AG04450 (cell line): ENCODE measurements at places on chromosomes 11 and 22.

DNA sequence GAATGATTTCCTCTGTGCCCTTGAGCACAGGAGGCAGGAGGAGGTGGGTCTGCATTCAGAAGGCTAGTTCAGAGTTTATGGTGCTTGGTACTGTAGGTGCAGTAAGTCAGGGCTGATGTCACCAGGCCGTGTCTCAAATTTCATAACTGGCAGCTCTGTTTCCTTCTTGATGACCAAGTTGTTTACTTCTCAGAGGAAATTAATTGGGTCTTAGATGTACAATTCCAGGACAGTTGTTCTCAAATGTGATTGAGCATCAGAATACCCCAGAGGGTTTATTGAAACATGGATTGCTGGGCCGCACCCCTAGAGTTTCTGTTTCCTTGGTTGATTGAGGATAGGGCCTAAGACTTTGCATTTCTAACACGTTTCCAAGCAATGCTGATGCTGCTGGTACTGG is 6.2 kb downstream of the AMOTL1 start:
- no peak for DNase-seq

DNA sequence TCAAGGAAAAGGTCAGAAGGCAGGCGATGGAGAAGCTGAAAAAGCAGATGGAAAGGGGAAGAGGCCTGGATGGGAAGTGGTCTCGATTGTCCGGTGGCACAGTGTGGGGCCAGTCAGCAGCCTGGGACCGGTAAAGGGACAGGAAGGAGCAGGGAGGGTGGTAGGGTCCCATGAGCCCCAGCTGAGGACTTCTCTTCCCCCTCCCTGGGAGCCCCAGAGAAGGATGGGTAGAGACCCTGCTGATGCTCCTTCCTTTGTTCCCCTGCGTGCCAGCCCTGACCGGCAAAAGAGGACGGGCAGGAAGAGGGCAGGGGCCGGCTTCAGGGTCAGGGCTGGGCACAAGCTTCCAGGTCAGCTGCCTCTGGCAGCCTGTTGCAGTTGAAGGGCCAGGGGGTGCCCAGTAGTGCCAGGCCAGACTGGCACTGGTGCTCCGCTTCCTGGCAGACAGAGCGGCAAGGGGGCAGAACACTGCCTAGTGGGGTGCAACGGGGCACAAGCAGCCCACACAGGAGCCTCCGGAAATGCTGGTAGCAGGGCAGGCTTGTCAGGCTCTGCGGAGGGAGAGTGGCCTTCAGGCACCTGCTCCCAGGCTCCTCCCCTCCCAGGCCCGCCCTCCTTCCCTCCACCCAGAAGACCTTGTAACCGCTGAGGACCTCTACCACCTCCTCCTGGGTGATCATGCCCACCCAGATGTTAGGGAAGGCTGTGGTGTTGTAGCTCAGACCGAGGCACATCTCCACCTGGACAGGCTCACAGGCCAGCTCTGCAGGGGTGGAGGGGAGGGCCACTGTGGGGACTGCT is 739 bp upstream of the C1QTNF5 start:
- no peak for DNase-seq

- no peak for DNase-seq
Measured at GRCh38 chr11:74004759-74005615, 3.9 kb downstream of the UCP3 start.

DNA sequence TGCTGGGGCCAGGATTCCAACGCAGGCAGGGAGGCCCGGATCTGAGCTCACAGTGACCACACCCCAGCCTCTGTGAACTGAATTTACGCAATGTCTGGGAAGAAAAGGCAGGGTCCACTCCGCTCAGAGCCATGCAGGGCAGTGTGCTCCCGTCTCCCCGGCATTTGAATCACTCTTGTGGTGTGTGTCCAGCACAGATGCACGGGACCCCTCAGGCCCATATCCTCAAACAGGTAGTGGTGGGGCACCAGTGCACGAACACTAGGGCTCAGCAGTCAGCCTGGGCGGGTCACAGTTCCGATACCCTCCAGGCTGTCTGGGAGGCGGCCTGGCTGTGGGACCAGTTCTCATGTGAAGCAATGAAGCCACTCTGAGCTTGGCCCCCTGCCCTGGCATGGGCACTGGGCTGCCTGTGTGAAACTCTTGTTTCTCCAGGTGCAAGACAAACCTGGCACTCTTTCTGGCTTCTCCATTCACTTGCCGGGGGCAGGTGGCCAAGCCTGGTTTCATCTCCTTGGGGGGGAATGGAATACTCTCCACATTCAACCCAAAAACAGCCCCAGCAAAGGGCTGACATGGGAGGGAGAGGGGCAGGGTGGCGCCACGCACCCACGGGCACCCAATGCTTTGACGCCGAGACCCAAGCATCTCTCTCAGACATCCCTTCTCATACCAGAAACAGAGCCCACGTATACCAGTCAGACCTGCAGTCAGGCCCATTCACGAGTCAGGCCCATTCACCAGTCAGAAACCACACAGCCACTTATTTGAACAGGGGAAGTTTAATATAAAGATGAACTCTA is 14.3 kb downstream of the DHCR7 start:
- no peak for DNase-seq

GRCh38 chr22:19383292-19383691 is 48.2 kb downstream of the HIRA start:
- DNase-seq: no peak

DNA sequence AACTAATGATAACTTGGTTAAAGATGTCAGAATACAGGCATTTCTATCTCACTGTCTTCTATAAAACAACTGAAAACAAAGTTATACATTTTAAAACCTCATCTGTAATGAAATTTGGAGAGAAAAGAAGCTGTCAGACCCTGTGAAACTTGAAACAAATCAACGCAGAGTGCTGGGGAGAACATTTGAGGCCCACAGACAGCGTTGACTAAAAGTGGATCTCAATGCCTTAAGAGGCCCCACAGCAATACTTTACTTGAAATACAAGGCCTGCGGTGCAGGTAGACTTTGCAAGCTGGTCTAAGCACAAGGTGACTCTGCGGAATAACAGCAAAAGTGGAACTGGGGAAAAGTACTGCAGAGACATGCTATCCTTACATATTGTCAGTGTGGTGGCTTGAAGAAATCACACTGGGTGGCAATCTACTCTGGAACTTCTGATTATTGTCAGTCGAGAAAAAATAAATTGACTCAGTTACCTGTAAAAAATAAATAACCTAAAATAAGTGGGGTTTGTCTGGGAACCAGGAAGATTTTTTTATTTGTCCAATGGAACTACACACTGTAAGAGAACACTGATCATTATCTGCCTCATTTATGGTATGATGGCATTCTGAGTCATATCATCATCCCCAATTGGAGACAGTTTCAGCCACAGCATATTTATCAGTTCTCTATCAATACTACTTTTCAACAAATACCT is 138.9 kb downstream of the LUZP2 start:
- no peak for DNase-seq

DNA sequence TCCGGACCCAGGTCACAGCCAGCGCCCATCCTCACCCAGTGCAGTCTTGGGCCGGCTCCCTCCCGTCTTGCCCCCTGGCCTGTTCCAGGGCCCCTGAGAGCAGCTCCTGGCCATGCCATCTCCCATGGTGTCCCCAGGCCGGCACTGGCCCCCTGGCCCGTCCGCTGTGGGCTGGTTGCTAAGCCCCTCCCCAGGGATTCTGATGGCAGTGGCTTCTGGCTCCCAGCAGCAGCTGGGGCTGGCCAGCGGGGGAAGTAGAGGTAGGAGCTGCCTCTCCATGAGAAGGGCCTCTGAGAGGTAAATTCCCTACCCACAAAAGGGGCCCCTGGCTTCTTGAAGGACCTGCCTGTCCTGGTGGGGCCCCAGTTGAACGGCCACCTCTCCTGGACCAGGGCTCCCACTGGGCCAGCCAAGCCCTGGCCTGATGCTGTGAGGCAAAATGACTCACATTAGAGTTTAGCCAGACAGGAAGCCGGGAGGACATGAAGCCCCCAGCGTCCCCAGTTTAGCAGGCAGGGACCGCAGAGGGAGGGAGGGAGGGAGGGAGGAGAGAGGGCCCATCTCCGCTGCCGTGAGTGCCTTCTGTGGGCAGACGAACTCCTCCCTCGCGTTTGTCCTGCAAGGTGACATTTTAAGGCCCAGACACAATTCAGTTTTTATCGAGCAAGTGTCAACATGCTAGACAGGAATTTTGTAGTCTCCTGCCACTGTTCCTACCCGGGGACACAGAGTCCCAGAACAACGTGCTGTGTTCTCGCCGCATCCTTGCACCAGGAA is 32.9 kb upstream of the GAL start:
- DNase-seq: no peak

GRCh38 chr11:75174781-75175370 is 24.0 kb downstream of the SLCO2B1 start:
- DNase-seq: no peak

- no peak for DNase-seq
Measured at GRCh38 chr11:67371911-67372320, 1.5 kb downstream of the CLCF1 start.

DNA sequence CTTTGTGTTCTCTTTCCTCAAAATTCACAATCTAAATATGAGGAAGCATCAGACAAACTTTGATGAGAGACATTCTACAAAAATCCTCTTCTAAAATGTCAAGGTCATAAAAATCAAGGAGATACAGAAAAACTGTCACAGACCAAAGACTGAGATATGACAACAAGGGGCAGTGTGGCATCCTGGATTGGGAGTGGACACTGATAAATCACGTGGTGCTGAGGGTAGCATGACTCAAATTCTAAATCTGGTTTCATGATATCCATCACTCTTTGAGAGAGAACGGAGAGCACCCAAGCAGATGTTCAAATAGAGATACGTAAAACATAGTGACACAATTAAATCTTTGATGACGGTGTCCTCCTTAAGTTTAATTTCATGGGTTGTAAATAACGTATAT is 13.0 kb upstream of the CARD18 start:
- DNase-seq: no peak

DNA sequence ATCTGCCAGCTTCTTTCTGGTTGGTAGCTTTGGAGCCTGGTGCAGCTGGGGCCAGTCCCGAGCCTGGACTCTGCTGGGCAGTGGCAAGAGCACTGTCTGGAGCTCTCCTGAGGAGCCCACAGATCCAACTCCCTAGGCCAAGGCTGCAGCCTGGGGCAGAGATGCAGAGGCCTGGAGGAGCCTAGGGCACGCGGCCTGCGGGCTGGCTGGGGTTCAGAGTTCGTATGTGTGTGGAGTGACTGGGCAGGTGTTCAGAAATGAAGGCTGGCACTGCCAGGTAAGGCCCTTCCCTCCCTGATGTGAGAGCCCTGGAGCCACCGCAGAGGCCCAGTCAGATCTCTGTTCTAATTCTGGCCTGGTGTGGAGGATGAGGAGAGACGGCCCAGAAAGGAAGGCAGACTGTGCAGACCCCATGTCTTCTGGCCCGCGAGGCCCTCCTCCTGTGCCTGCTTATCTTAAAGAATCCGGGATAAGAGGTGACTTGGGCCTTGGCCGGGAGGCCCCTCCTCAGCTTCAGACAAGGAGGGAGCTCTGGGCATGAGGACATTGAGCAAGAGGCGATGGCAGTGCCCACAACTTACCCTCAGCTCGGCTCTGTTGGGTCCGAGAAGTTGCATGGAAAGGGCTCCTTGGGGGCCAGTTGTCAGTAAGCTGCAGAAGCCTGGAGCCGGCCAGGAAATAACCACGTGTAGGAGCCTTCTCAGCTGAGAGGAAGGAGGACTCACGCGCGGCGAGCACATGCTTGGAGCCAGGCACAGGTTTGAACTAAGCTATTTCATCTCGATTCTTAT is 62.2 kb upstream of the B3GAT1 start:
- DNase-seq: no peak

GRCh38 chr11:18671246-18671645 is 27.3 kb upstream of the TMEM86A start:
- no peak for DNase-seq

GRCh38 chr11:125072218-125072960 is 9.3 kb downstream of the SLC37A2 start:
- no peak for DNase-seq

DNA sequence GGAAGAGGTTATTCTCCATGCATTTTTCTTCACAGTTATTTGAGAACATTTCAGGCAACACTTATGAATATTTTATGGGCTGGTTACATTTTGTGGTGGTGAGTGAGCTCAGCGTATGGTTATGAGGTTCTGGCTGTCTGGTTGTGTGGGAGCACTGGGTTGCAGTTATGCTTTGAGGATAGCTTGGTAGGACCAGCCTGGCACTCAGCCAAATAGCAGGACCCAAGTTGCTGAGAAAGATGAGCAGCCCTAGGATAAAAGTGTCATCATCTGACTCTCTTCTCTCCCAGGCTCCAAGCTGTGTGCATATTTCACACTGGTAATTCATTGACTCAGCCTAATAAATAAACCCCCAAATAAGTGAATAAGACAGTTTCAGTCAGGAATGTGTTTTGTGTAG is 8.1 kb upstream of the SRSF8 start:
- no peak for DNase-seq

GRCh38 chr11:91136631-91137030 is 913.8 kb upstream of the CHORDC1 start:
- no peak for DNase-seq

DNA sequence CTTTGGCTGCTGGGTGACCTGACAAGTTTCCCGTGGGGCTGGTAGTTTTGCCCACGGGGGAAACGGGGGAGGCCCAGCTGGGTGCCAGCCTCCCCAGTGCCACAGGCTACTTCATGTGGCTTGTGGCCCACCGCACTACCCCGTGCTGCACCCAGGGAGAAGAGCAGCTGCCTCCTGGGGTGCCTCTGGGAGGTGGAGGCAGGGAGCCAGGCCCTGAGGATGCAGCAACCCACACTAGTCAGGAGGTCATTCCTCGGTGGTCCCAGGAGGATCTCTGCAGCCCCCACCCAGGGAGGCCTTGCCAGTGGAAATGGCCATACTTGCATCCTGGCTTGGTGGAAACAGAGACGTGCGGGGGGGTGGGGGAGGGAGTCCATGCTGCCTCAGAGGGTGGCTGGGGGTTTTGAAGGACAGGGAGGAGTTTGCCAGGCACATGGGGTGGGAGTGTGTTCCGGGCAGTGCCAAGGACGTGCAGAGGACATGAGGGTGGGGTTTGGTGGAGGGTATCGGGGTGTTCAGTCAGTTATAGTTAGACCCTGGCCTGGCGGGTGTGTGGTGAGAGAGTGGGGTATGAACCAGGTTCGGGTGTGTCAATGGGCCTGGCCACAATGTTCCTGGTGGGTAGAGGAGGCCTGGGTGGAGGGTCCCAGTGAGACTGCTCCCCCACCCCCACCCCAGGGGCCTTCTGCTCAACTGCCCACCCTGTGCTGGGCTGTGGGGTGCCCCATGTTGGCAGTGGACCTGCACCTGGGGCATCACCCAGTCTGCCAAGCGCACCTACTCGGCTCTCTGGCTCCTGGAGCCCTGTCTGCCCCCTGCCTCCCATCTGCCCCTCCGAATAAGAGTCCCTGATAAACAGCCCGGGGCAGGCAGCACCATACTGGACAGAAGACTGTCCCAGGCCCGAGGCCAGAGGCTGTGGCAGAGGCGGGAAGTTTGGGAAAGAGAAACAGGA is 3.8 kb downstream of the PIM3 start:
- no peak for DNase-seq

DNA sequence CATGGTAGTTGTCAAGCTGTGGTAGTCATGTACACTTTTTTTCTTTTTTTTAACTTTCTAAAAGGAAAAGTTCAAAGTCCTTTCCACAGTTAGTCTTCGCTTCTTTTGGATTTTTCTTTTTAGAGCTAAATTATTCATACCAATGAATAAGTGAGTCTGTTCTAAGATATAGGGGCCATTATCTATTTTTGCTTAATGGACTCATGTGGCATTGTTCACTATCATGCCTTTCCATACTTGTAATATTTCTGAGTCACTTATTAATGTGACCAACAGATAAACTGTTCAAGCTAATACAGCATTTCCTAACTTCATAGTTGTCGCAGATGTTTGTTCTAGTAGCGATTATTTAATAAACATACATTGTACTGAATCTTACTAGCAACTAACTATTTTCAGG is 8.0 kb upstream of the B3GNT6 start:
- DNase-seq: no peak
